A549 treated with CORT108297 at 1 μM for 4 hours (cell line): ENCODE measurements at places on chromosomes 4 and X. TPM values are rescaled to one million over a fixed set of nuclear protein-coding genes. Genes with fewer than 3 reads are reported as not detected.

The PPP2R2C gene
- 32.1 to 41.3 TPM (median 38.7 TPM) in 5 replicates for total RNA-seq

The SPIN2A gene
- 0.12 to 0.21 TPM (median 0.13 TPM) in 5 replicates for total RNA-seq

The GAB3 gene
- total RNA-seq, result 0.36 to 0.78 TPM (median 0.47 TPM) in 5 replicates

The GPRASP3 gene
- 3.2 to 4.0 TPM (median 3.7 TPM) in 5 replicates for total RNA-seq

The SLC9B1 gene
- 0.08 to 0.09 TPM in 2 of 5 replicates, not detected in the others for total RNA-seq

The HAND2 gene
- 0.22 to 0.81 TPM (median 0.49 TPM) in 5 replicates for total RNA-seq

The ENPP6 gene
- not detected in 5 replicates for total RNA-seq

The HPGDS gene
- not detected in 5 replicates for total RNA-seq

The LUZP4 gene
- total RNA-seq, result not detected in 5 replicates

The IL13RA2 gene
- 0.06 to 0.08 TPM (median 0.06 TPM) in 3 of 5 replicates, not detected in the others for total RNA-seq

The OPHN1 gene
- 1.2 to 2.2 TPM (median 1.7 TPM) in 5 replicates for total RNA-seq

The KLB gene
- 0.07 to 0.11 TPM (median 0.08 TPM) in 5 replicates for total RNA-seq

The TBC1D8B gene
- 1.2 to 1.6 TPM (median 1.3 TPM) in 5 replicates for total RNA-seq

The FRG2 gene
- 0.09 TPM in 1 of 5 replicates, not detected in the others for total RNA-seq

The RIBC1 gene
- total RNA-seq, result 0.67 to 0.99 TPM (median 0.77 TPM) in 5 replicates

The SMPX gene
- not detected in 5 replicates for total RNA-seq

The CCDC158 gene
- not detected in 5 replicates for total RNA-seq

The VMA21 gene
- total RNA-seq, result 20.9 to 27.6 TPM (median 25.4 TPM) in 5 replicates

The ADH5 gene
- 102 to 133 TPM (median 105 TPM) in 5 replicates for total RNA-seq

The NEIL3 gene
- 11.2 to 14.4 TPM (median 13.0 TPM) in 5 replicates for total RNA-seq

The TLR6 gene
- total RNA-seq, result 3.1 to 4.4 TPM (median 3.7 TPM) in 5 replicates

The MAPK10 gene
- 0.22 to 0.71 TPM (median 0.43 TPM) in 5 replicates for total RNA-seq

The PIN4 gene
- total RNA-seq, result 33.1 to 80.8 TPM (median 37.2 TPM) in 5 replicates

The CFAP47 gene
- total RNA-seq, result not detected in 5 replicates

The CCDC149 gene
- 1.4 to 2.3 TPM (median 1.7 TPM) in 5 replicates for total RNA-seq

The XK gene
- 0.32 to 0.47 TPM (median 0.36 TPM) in 5 replicates for total RNA-seq
